NCI-H2081 (cell line): ENCODE measurements at places on chromosomes 7 and 10.

DNA sequence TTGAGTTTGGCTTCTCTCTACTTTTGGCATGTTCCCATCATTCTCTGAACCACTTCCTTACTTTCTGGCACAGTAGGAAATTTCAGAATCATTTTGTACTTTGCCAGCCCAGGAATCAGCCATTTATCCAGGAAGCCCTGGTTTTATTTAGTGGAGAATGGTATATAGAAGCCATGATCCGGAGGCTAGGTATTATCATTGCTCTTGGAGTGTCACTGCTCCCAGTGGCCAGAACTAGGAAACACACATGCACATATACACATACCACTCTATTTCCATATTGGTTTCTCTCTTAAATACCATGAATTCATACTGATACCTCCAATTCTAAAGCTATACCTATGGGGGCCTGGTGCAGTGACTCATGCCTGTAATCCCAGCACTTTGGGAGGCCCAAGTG is 36.3 kb downstream of the SUFU start:
- DNase-seq, result no peak

GRCh38 chr7:106568680-106569499 is 92.1 kb downstream of the CCDC71L start:
- DNase-seq, result peak; percentile 66

GRCh38 chr7:151088019-151088855 is 2.0 kb downstream of the AGAP3 start:
- DNase-seq, result no peak

- no peak for DNase-seq
These were observed 788 bp upstream of the CACNA2D1 start for GRCh38 chr7:82444220-82444909.

DNA sequence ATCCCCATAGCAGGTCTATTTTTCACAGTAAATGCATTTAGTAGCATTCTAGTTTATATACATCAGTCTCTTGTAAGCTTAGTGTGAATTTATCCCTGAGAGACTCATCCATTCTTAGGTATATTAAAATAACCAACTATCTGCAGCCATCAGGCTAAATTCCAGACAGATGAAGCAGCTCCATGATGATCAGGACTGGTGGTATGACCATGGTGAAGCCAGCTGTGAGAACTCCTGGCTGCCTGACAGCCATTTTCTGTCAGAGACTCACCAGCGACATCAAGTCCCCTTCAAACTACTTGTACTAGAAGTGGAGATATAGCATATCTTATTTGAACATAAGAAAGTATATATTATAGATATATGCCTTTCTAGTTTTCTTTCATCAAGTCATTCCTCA is 70.3 kb upstream of the GSDME start:
- DNase-seq, result no peak

DNA sequence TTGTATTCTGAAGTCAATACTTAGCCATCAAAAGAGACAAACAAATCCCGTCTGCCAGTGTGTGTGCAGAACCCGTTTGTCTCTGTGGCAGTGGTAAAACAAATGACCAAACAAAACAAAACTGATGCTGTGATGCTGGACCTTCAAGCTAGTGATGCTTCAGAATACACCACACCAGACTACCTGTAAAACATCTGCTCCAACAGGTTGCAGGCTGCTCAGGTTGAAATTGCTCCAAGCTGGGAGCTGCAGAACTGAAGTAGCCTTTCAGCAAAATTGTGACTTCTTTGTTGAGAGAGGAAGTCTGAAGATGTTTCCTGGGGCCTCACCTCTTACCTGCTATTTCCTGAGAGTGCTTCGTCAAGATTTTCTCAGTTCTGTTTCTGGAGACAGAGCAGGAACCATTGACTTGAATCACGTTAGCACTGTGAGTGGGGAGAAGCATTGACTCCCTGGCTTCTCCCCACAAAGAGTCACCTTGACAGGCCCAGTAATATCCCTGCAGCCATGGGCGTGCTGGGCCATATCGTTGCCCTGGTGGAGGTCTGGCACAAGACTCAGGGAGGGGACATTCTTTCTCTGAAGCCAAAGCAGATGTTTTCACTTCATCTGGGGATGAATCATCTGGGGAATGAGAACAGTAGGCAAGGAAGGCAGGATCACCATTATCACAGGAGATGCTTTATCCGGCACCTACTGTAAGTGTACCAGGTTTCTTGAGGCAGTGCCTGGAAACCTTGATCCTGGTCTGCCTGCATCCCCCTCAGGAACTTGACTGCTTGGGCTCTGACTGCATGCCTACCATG is 80.2 kb downstream of the RBM20 start:
- no peak for DNase-seq

DNA sequence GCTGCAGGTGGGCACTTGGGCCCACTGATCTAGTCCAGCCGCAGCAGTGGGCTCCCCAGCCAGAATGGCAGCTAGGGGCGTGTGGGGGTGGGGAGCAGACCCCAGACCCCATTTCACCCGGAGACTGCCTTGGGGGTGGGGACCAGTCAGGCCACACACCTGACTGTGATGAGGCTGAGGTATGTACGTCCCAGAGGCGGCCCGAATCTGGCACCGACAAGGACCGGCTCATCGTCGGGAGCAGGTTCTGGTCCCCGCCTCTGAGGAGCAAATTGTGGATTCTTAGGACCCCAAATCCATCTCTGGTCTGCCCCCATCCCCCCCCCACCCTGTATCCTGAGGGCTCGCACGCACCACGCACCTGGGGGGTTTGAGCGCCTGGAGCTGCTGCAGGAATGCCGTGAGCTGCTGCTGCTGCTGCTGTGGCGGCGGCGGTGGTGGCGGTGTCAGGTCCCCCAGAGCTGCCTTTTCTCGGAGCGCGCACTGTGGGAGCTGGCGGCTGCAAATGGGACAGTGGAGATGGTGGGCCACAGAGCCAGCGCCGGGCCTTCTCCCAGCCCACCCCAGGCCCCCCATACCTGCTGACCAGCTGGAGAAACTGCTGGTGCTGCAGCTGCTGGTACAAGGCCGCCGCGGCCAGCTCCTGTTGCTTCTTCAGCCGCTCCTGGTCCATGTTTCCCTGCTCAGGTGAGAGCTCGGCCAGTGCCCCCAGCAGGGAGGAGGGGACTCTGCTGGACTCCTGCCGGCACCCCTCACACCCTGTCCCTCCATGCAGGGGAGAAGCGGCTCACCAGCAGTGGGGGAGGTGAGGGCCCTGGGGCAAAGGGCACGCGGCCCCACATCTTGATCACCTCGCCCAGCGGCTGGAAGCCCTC is 10.2 kb downstream of the GIGYF1 start:
- no peak for DNase-seq
